ENCODE measurements at places on chromosomes 1 and 21.

DNA sequence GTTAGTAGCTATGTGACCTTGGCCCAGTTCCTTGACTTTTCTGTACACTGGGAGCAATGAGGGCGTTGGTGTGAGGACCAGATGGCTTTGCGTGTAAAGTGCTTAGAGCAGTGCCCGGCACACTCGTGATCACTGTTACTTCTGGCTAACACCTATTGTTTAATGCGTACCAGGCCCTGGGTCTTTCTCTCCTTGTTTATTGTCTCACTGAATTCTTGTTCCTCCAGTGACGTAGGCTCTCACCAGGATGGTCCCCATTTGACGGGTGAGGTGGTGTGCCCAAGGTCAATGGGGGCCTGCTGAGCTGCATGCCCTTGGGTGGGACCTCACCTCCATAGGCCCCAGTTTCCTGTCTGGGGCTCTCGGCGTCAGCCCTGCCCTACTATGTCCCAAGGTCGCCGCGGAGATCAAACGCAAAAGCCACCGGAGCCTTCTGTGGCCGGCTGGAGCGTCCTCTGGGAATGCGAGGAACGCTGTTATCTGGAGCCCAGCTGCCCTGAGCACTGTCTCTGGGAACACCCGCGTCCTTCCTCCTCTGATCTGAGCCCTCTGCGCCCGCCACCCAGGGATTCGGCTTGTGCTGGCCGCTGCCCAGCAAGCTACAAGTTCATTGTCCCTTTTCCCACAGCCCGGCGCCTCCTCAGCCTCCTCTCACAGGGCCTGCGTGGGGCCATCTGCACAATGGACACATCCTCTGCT, 28.9 kb downstream of the ALPL start:
- no peak for DNase-seq

DNA sequence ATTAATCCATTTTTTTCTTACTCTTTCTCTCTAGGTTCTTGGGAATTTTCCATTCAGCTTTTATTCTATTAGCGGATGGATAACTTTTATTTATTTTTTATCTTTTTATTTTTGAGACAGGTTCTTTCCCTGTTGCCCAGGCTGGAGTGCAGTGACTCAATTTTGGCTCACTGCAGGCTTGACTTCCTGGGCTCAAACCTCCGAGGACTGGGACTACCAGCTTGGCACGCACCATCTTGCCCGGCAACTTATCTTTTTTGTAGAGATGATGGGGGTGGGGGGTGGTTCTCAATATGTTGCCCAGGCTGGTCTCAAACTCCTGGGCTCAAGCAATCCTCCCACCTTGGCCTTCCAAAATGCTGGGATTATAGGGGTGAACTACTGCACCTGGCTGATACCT, 36.1 kb upstream of the CHIT1 start:
- DNase-seq: no peak

GRCh38 chr1:93172778-93173177, 7.4 kb downstream of the TMED5 start:
- DNase-seq: no peak

GRCh38 chr21:14527696-14528652, 18.1 kb downstream of the SAMSN1 start:
- no peak for DNase-seq

DNA sequence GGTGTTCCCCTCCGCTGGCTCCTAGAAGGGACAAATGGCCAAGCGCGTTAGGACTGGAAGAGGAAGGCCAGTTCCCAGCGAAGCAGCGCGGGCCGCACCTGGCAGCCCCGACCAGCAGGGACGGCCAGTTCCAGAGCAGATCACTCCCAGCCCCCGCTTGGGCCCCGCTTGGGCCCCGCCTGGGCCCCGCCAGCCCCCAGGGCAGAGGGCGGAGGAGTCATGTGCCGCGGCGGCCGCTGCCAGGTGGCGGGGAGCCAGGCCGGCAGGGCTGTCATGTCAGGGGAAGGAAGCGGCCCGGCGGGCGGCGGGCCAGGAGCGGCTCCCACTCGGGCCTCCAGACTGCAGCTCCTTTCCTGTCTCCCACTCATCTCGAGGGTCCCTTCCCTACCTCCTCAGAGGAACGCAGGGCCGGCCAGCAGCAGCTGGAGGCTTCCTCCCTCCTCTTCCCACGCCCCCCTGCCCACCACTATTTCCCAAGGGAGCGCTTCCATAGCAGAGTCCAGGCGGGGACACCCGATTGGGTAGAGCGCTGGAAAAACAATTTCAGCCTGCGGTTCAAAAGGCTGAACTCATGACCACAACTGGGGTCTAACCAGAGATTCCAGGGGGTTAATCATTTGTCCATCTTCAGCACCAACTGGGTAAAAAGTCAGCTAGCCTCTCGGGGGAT, 16.5 kb downstream of the ZNF697 start:
- DNase-seq: no peak

GRCh38 chr1:228004331-228004855, 2.4 kb upstream of the WNT3A start:
- peak; percentile 29 for DNase-seq

All from CD8-positive, alpha-beta T cell (primary cell).